Ascending aorta (tissue), 2 donors: ENCODE measurements at places on chromosomes 7 and 10. TPM values are rescaled to one million over a fixed set of nuclear protein-coding genes. Genes with fewer than 3 reads are reported as not detected.

DNA sequence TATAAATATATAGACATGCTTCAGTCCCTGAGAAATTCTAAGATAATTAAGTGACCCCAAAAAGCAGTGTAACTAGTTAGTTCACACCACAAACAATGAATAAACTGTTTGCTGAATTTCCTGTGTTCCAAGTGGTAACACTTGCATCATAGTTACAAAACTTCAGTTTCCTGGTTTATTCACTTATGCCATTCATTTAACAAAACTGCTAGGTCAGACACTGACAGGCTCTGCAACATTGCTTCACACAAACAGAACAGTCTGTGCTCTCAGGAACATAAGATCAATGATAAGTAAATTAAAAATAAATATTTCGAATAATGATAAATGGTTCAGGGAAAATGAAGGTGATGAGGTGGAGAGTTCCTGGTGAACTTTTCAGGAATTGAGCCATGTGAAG is 133.3 kb upstream of the NAMPT start:
- H3K27me3 ChIP-seq = no peaks in the 10 kb centered on the region
- H3K27ac ChIP-seq = no peak overlapping the region
- no peaks in the 10 kb centered on the region for H3K36me3 ChIP-seq
- H3K4me1 ChIP-seq = no peaks in the 10 kb centered on the region

DNA sequence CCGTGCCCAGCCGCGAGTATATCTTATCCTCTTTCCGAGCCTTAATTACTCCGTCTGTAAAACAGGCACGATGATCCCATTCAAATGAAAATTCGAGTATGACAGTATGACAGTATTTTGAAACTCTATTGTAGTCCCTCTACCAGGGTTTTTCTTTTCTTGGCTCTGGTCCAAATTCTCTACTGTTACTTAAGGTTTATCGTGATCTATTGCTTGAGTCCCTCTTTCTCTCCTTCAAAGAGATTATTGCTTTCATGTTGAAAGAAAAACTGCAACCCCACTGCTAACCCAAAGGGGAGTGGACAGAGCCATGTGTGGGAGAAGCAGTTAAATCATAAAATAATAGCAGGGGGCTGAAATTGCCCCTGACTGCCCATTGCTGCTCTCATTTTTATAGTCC is 1156.6 kb upstream of the AUTS2 start:
- DNase-seq = no peak
- H3K27ac ChIP-seq = no peak overlapping the region

- DNase-seq = no peak
- H3K4me1 ChIP-seq = no peaks in the 10 kb centered on the region
- H3K27me3 ChIP-seq = no peaks in the 10 kb centered on the region
- no peak overlapping the region for H3K4me3 ChIP-seq
These were observed 8.6 kb upstream of the SLC16A9 start for GRCh38 chr10:59718257-59718656.

The CTAGE6 gene
- not detected for total RNA-seq

DNA sequence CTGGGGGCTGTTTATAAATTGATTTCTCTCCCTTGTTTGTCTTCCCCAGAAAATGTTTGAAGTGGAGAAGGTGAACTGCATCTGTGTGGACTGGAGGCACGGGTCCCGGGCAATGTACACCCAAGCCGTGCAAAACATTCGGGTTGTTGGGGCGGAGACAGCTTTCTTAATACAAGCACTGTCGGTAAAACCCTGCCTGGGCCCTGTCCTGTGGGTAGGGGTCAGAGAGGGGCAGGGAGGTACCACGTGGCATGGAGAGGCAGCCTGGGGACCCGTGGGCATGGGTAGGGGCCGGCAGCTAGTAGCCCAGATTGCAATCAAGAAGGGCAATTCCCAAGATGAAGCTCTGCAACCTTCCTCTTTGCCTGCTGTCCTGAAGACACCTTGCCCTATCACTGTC is 6.1 kb downstream of the PNLIPRP2 start:
- DNase-seq = no peak
- no peaks in the 10 kb centered on the region for H3K36me3 ChIP-seq
- H3K27ac ChIP-seq = no peak overlapping the region
